Stimulated activated CD8-positive, alpha-beta memory T cell treated with anti-CD3 and anti-CD28 coated beads, Interleukin-12 subunit alpha, Interleukin-12 subunit beta, amount 100 ng/mL, for 1 hour (primary cell): ENCODE measurements at places on chromosomes 13 and 19.

- DNase-seq: no peak
Observed at GRCh38 chr13:27965740-27966640, 3.1 kb downstream of the CDX2 start.

DNA sequence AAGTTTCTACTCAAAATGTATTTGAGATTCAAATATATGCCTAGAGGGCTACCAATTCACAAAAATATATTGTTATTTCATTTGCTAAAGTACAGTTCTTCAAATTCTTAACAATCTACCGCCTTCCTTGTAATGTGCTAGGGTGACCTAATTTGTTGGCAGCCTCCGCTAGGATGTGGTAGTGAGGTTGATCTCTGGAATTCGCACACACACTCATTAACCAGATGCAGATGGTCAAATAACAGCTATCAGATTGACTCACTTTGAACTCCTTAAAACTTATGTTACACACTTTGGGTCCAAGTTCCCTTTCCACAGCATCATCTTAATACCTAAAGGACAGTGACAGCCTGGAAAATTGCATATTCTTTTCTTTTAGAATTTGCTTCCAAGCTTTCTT is 367.3 kb downstream of the DCT start:
- no peak for DNase-seq

DNA sequence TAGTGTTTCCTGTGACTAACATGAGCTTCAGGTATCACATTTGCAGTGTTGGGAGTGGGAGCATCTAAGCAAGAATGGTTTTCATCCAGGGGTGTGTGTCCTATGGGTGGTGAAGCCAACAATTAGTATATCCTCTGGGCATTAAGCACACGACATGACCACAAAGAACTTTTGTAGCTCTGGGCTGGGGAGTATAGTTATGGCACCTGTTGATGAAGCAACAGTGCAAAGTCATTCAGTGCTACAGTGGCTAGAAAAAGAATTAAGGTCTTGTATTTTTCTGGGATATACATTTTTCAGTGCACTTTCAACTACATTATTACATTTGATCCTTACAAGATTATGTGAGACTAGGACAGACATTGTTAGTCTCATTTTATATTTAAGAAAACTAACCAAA is 21.8 kb downstream of the CCNA1 start:
- DNase-seq: no peak

- DNase-seq: no peak
Observed at GRCh38 chr19:18441804-18442788, 4.2 kb upstream of the ISYNA1 start.

- DNase-seq: no peak
Observed at GRCh38 chr19:58274771-58275201, 4.0 kb upstream of the ZNF8 start.

GRCh38 chr19:50978772-50979390 is 4.8 kb downstream of the KLK7 start:
- no peak for DNase-seq

GRCh38 chr13:47459512-47459911 is 541.6 kb downstream of the SUCLA2 start:
- no peak for DNase-seq

- DNase-seq: no peak
Observed at GRCh38 chr19:16894080-16894479, 5.3 kb downstream of the F2RL3 start.

- DNase-seq: no peak
Observed at GRCh38 chr19:55087542-55087901, 11.9 kb downstream of the EPS8L1 start.
